ENCODE measurements at places on chromosomes 11 and 22.

DNA sequence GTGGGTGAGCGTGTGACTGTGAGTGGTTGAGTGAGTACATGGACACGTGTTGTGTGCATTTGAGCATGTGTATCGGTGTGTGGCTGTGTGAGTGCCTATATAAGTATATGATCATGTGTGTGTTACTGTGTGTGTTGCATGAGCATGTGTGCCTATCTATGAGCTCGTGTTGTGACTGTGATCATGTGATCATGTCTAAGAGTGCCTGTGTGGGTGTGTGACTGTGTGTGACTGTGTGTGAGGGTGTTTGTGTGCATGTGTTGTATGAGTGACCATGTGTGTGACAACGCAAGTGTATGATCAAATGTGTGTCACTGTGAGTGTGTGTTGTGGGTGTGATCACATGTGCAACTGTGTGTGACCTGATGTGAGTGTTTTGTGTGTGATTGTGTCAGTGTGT lies 88.8 kb downstream of the UBASH3B start:
- DNase-seq: no peak

DNA sequence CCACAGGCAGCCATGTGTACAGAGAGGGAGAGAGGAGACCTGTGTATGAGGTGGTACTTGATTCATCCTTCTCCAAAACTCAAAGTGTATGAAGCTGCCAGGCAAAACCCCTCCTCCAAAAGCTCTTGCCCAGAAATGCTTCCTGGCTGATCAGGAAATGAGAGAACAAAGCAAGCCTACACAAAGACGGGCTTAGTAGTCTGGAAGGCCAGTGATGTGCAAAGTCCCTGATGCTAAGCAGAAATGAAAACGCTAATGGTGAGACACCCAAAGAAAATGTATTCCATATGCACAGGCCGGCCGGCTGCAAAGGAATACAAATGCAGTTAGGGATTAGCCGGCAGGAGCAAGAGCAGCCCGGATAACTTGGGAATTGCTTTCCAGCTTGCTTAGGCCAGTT lies 234.9 kb upstream of the CADM1 start:
- DNase-seq: no peak

DNA sequence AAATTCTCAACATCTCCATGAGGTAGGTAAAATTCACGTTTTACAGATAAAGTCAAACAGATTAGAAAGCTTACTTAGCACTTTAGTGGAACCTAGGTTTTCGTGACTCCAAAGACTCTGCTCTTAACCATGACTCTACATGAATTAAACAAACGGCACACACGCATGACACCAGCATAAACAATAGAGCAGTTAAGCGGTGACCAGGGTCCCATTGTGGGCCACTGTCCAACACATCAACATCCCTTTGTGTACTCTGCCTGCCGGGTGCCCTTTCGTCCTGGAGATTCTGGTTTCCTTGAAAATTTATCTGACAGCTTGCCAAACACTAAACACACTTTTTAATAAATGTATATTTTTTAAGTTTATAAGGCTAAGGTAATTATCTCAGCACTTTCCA lies 941.7 kb downstream of the OPCML start:
- DNase-seq: no peak

GRCh38 chr11:58958500-58958899 lies 19.2 kb downstream of the GLYATL1 start:
- DNase-seq: no peak

Measured in activated T-helper 1 cell treated with Interleukin-2 at 50 U/mL for 16 hours (primary cell).